Natural killer cell treated with Interleukin-12 subunit alpha and Interleukin-12 subunit beta and Interleukin-15 and Interleukin-18, amount 100 ng/mL, for 72 hours (primary cell): ENCODE measurements at places on chromosomes 12 and 14. TPM values are rescaled to one million over a fixed set of nuclear protein-coding genes. Genes with fewer than 3 reads are reported as not detected.

DNA sequence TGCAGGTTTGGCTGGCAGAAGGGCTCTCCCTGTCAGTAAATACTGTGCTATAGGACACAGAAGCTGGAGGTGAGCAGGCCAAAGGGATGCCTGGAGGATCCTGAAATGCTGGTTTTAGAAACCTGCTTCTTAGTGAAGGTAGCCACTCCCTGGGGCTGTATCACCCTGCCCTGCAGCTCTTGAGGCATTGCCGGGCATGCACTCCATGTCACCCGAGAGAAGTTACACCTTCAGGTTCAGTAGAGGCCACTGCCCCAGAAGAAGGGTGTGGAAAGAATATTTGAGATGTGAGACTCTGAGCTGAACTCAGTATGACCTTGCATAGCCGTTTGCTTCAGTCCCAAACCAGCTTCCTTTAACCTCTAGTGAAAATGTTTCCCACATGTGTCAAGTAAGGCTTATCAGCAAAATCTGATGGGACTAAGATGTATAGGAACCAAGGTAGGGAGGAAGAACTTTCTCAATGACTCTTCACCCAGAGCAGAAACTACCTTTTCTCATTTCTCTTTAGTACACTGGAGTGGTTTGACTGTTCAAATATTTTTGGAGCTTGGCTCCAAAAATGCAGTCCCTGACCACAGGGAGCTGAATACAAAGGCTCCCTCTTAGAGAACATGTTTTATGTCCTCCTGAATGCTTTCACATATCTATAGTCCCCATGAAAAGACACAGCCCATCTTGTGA lies 164.5 kb upstream of the DYRK2 start:
- peaks cover 11% of the 10 kb centered on the region for H3K36me3 ChIP-seq
- no peak for DNase-seq
- peaks cover 23% of the 10 kb centered on the region for H3K4me1 ChIP-seq
- peak overlapping the region; percentile 37 for H3K27ac ChIP-seq
- H3K27me3 ChIP-seq = no peaks in the 10 kb centered on the region

Gene TAS2R7
- total RNA-seq = not detected

- peaks cover 71% of the 10 kb centered on the region for H3K4me1 ChIP-seq
- peak within 1 kb of the TSS; percentile 98 for H3K4me3 ChIP-seq
- H3K36me3 ChIP-seq = peaks cover 15% of the 10 kb centered on the region
- peak within 1 kb of the TSS; percentile 99 for H3K27ac ChIP-seq
- peak; percentile 96 for DNase-seq
These were observed at the start of gene ZBTB1 for GRCh38 chr14:64504310-64504896. ZBTB1 (plus strand) TSS chr14:64504770; CDS start chr14:64521505, 16,735 bp downstream.

DNA sequence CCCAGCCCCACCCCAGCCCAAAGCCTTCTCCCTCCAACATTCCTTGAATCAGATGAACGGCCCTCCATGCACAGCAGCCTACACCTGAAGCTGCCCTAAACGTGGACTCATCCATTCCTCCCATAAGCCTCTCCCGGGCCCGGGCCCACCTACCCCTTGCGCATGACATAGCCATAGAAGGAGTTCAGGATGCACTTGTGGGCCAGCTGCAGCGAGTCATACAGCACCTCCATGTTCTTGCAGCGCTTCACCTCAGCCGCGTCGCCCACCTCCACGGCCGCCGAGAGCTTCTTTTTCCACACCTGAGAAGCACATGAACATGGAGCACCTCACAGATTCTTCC lies 22.0 kb downstream of the POLE start:
- H3K27ac ChIP-seq = no peak overlapping the region
- peaks cover 7% of the 10 kb centered on the region for H3K4me1 ChIP-seq
- H3K4me3 ChIP-seq = no peak overlapping the region
- peaks cover 27% of the 10 kb centered on the region for H3K36me3 ChIP-seq

- peaks cover 87% of the 10 kb centered on the region for H3K4me1 ChIP-seq
- no peaks in the 10 kb centered on the region for H3K27me3 ChIP-seq
- DNase-seq = no peak
- no peaks in the 10 kb centered on the region for H3K36me3 ChIP-seq
These were observed 32.8 kb downstream of the FMNL3 start for GRCh38 chr12:49674318-49674981.

Gene OR6C2
- total RNA-seq = not detected
